A549 treated with CpdA at 1 μM for 4 hours (cell line): ENCODE measurements at places on chromosomes 2 and 18. TPM values are rescaled to one million over a fixed set of nuclear protein-coding genes. Genes with fewer than 3 reads are reported as not detected.

The DNAJC5G gene
- not detected in 5 replicates for total RNA-seq

The CAPN14 gene
- total RNA-seq, result 0.02 to 0.06 TPM in 2 of 5 replicates, not detected in the others

The IL18RAP gene
- 0.03 TPM in 1 of 5 replicates, not detected in the others for total RNA-seq

The AMER3 gene
- total RNA-seq, result not detected in 5 replicates

The PRSS56 gene
- 0.08 to 0.20 TPM (median 0.14 TPM) in 4 of 5 replicates, not detected in the other for total RNA-seq

The AOX1 gene
- total RNA-seq, result 2.5 to 3.8 TPM (median 2.9 TPM) in 5 replicates

The CPO gene
- 0.13 TPM in 1 of 5 replicates, not detected in the others for total RNA-seq

The MOCOS gene
- total RNA-seq, result 2.7 to 4.6 TPM (median 2.7 TPM) in 5 replicates

The CCT7 gene
- 586 to 976 TPM (median 613 TPM) in 5 replicates for total RNA-seq

The NT5C1B gene
- total RNA-seq, result not detected in 5 replicates

The IL36B gene
- total RNA-seq, result 0.11 to 0.13 TPM in 2 of 5 replicates, not detected in the others

The ANKRD30B gene
- total RNA-seq, result 0.01 TPM in 1 of 5 replicates, not detected in the others

The HOXD9 gene
- 0.98 to 1.4 TPM (median 1.3 TPM) in 5 replicates for total RNA-seq

The IMPACT gene
- 10.7 to 13.9 TPM (median 13.0 TPM) in 5 replicates for total RNA-seq

The FKBP1B gene
- 8.6 to 10.1 TPM (median 8.9 TPM) in 5 replicates for total RNA-seq

The CRYBA2 gene
- 0.44 TPM in 1 of 5 replicates, not detected in the others for total RNA-seq

The VWC2L gene
- total RNA-seq, result not detected in 5 replicates

The CD8B2 gene
- total RNA-seq, result not detected in 5 replicates

The ALKAL2 gene
- total RNA-seq, result not detected in 5 replicates

The TEKT4 gene
- total RNA-seq, result 0.02 TPM in 1 of 5 replicates, not detected in the others

The RBKS gene
- 6.7 to 8.4 TPM (median 7.8 TPM) in 5 replicates for total RNA-seq

The UGT1A7 gene
- 3.9 to 6.1 TPM (median 4.4 TPM) in 5 replicates for total RNA-seq

The GALNT5 gene
- total RNA-seq, result 2.8 to 3.1 TPM (median 2.8 TPM) in 5 replicates

The THADA gene
- 20.4 to 30.1 TPM (median 25.5 TPM) in 5 replicates for total RNA-seq

The SERPINB3 gene
- 0.09 to 0.26 TPM (median 0.17 TPM) in 4 of 5 replicates, not detected in the other for total RNA-seq

The SIX2 gene
- total RNA-seq, result 0.12 to 0.35 TPM (median 0.22 TPM) in 5 replicates

The WNT6 gene
- total RNA-seq, result 0.08 to 0.13 TPM (median 0.11 TPM) in 4 of 5 replicates, not detected in the other

The RAX gene
- total RNA-seq, result not detected in 5 replicates

The TEX44 gene
- total RNA-seq, result not detected in 5 replicates

The DHRS9 gene
- 3.1 to 4.2 TPM (median 3.6 TPM) in 5 replicates for total RNA-seq

The TMEM17 gene
- total RNA-seq, result 5.0 to 6.1 TPM (median 5.3 TPM) in 5 replicates

The RAB17 gene
- total RNA-seq, result 0.09 to 0.32 TPM (median 0.13 TPM) in 4 of 5 replicates, not detected in the other

The TNS1 gene
- total RNA-seq, result 4.9 to 12.8 TPM (median 9.2 TPM) in 5 replicates

The ARHGAP25 gene
- 0.12 to 0.39 TPM (median 0.21 TPM) in 4 of 5 replicates, not detected in the other for total RNA-seq

The CFC1 gene
- not detected in 5 replicates for total RNA-seq

The ACMSD gene
- not detected in 5 replicates for total RNA-seq

The MPP4 gene
- 0.07 to 0.18 TPM (median 0.14 TPM) in 5 replicates for total RNA-seq

The MDH1B gene
- 1.6 to 3.3 TPM (median 1.8 TPM) in 5 replicates for total RNA-seq
